ENCODE measurements at places on chromosomes 11 and 22.

GRCh38 chr22:36103891-36104290, 56.7 kb downstream of the APOL3 start:
- DNase-seq, result no peak

- no peak for DNase-seq
Measured at GRCh38 chr22:38776086-38776485, 17.9 kb downstream of the DNAL4 start.

GRCh38 chr11:125372088-125372487, 124.0 kb downstream of the FEZ1 start:
- DNase-seq, result no peak

- no peak for DNase-seq
Measured at GRCh38 chr11:79076526-79077115, 364.2 kb downstream of the TENM4 start.

DNA sequence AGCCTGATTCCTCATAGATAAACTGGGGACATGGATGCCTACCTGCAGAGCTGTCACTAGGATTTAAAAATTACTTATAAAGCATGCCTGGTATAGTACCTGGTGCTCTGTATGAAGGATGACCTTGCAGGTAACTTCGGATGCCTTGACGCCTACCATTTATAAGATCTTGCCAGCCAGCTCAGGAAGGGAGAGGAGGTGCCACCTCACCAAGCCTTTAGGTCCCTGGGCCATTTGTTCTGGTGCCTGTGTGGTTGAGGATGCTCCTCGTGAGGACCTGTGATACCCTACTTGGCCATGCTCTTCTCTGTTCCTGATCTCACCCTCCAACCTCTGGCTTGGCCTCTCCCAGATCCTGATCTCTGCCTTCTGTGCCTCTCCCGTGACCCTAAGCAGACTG, 85.2 kb downstream of the FDX1 start:
- DNase-seq, result no peak

DNA sequence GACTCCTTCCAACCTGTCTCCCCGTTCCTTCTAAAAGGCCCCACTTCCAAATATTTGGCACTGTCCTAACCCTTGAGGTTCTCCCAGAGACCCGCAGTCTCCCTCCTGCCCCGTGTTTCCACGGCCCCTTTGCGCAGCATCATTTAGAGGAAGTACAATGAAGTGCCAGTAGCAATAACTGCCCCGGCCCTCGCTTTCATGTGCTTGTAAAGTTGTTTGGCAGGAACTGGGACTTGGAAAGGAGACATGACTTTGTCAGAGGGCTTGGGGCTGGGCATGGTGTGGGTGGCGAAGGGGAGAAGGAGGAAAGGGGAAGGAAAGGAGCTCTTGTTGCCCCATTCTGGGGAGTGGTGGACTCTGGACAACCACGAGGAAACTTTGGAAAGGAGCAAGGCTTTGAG, 2.6 kb downstream of the CD44 start:
- DNase-seq, result no peak

DNA sequence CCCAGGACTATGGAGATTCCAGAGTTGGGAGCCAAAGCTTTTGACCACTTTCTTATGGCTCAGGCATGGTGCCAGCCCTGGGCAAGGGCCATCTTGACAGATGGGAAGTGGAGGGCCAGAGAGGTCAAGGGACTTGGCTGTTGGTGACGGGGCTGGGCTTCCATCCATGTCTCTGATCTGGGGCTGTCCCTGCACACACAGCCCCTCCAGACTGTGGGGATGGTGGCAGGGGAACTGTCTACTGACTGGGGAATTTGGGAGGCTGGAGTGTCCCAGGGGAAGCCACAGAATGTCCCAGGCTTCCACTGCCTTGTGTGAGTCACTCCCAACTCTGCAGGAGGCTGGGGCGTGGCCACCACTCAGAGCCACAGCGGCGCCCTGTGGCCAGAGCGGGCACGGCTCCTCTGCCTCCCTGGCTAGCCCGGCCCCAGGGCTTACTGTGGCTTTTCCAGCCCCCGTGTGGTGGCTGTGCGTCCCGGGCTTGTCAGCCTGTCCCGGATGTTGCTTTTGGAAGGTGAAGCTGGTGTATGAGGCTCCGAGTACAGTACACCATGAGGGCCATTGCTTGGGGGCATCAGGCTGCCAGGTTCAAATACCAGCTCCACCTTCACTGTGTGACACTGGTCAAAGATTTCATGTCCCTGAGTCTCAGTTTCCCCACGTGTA, 19.6 kb downstream of the C22orf23 start:
- peak; percentile 84 for DNase-seq
